H9 (cell line): ENCODE measurements at places on chromosomes 11 and 22.

GRCh38 chr22:26281941-26282340, 112.7 kb downstream of the SEZ6L start:
- DNase-seq = no peak

DNA sequence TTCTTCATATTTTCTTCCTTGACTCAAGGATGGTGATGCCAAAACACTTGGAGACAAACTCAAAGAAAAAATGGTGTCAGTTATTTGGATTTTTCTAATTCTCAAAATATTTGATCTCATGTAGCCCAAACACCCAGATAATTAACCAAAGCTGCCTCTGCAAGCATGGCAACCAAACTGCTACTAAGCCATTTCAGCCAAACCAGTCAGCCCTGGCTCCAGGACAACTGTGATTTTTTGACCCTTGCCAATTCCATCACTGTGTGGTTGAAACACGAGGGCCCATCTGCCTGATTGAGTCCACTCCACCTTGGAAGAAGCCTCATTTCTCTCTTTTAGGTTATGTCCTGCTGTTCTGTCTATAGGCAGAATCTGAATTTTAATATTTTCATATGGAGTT, 277.4 kb downstream of the BLID start:
- DNase-seq = no peak

GRCh38 chr11:73152086-73152853, 10.2 kb upstream of the FCHSD2 start:
- no peak for DNase-seq

DNA sequence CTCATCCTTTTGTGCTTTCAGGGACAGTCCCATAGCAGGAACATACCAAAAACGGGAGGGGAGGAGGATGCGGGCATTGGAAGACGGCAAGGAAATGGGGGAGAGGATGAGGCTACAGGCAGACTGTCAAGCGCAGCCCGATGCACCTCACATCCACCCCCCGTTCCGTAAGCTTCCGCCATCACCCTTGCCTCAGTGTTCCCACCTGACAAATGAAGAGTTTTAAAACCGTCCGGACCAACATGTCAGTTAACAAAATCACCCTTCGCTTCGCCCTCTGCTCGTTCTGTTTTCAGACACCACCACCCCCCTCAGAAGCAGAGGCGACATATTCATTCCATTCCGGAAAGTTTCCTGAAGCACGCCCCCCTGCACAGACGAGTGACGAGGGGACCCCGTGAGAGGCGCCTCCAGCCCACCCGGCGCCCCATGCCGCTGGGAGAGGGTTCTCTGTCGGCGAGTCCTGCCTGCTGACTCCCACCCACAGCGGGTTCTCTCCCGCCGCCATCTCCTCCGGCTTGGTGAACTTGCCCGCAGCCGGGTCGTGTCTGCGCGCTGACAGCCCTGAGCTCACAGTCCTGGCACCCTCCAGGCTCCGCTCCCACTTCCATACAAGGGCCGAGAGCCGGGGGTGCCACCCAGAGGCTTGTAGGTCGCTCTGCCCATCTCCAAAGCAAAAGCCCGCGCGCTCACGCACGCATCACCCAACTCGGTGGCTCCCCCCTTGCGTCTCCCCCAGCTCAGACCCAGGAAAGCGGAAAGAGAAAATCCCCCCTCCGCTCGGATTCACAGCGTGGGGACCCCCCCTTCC, 1.5 kb downstream of the IGSF9B start:
- DNase-seq = no peak

- DNase-seq = no peak
These were observed 333.5 kb downstream of the BUD13 start for GRCh38 chr11:116439361-116439677.

- no peak for DNase-seq
These were observed 5.2 kb downstream of the CYTH4 start for GRCh38 chr22:37287550-37287951.

GRCh38 chr11:124882339-124883071, 15.2 kb downstream of the ROBO4 start:
- DNase-seq = peak; percentile 41
